ENCODE measurements at places on chromosomes 12 and 14.
A peak's percentile ranks its signal among the peaks of the same experiment; 100 is the strongest.

DNA sequence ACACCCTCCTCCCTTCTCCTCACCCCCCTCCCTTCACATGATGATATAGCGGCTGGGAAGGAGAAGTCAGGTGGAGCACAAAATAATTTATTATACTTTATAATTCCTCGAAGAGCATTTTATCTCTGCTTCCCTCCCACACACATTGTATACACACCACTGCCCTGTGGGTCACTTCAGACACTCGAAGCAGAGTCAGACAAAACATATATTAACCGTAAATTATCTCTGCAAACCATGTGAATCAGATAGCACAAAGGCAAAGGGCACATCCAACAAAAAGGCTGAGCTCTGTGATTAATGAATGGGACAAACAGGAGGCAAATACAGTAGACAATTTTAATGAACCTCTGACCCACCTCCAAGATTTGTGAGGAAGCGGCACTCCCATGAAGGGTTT, 450.7 kb downstream of the GALC start:
- DNase-seq = no peak

GRCh38 chr14:99249389-99249788, 22.6 kb downstream of the BCL11B start:
- no peak for DNase-seq

DNA sequence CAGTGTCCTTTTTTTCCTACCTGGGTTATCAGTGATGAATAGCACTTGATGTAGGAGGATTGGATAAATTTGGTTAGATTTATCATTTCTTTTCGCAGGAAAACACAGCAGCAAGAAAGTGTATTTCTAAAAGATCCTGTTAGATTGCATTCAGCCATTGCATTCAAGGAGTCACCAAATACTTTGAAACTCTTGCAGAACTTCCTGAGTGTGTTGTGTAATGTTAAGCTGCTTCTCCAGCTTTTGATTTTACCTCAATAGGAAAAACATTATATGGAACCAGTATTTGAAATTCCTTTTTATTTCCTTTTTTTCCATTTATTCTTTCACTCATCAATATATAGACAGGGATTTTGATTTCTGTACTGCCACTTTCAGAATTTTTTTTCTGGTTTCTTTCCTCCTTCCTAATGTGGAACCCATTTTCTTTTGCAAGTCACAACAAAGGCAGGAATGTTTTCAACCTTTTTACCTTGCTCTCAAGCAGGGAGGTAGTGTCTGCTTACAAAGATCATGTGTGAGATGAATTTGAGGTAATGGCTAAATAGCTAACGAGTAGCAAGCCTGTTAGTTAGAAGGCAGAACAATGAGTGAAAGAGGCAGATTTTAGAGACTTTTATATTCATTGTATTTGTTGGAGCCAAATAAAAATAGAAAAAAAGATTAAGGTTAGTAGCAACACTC, 56.2 kb downstream of the PPHLN1 start:
- no peak for DNase-seq

DNA sequence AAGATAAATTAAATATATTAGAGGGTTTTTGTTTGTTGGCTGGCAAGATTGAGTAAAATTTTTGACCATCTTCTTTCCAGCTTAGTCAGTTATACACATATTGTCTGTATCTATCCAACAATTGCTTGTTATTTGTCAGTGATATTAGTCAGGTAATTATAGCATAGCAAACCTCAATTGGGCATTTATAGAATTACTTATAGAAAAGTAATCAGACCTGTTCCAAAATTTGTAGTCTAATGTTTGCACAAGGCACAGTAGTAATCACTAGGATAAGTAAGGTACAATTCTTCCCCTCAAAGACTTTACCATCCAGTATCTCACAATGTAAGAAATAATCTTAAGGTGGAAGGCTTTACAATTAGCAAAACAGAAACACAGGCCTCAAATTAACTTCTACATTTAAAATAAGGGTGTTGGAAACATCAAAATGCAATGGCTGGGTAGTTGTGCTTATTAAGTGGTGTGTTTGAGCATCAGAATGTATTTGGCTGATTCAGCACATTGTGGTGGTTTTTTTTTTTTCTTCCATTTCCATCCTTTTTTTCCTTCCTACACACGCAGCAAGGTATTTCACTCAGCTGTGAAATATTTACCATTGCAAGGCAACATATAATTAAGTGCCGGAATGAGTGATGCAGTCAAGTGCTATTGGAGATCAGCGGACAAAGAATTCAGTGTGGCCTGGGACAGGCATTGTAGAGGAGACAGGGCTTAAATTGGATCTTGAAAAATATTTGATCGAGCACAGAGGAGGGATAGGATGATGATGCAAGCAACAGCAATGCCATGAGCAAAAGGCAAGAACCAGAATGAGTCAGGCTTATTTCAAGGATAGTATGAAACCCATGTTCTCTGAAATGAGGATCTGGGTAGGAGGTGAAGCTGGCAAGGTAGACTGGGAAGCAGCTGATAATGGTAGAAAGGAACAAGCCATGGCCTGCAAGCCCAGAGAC, 178.2 kb downstream of the AKAP6 start:
- DNase-seq = no peak

GRCh38 chr12:110694330-110694901, 5.5 kb upstream of the HVCN1 start:
- DNase-seq = peak; percentile 78

GRCh38 chr12:3554371-3555115, 63.5 kb downstream of the PRMT8 start:
- peak; percentile 27 for DNase-seq

- peak; percentile 91 for DNase-seq
Observed at GRCh38 chr12:120228291-120229070, 27.6 kb upstream of the RPLP0 start.

- no peak for DNase-seq
Observed at GRCh38 chr12:64760808-64761573, 1.8 kb upstream of the GNS start.

GRCh38 chr12:57829025-57829777, 10.7 kb upstream of the AVIL start:
- no peak for DNase-seq

- DNase-seq = no peak
Observed at GRCh38 chr12:68919581-68920239, 13.3 kb downstream of the CPM start.

GRCh38 chr12:26239852-26240815, 44.8 kb downstream of the SSPN start:
- no peak for DNase-seq

- no peak for DNase-seq
Observed at GRCh38 chr14:33668066-33668465, 282.8 kb downstream of the EGLN3 start.

GRCh38 chr12:91328451-91328850, 145.8 kb upstream of the DCN start:
- DNase-seq = no peak

DNA sequence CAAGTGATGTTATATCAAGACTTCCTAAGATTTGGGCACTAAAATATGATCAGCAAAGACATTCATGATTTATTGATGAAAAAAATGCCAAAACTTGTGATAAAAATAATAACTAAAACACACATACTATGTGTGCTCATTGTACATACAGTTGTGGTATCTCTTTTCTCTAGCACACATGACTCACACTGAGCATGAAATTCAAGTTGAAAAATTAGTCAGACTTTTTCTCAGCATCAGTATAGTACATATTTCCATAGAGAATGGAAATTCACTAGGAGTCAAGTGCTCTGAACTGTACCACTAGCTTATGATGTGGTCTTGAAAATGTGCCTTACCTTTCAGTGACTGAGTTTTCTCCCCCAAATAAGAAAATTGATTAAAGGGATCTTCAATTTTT, 471.8 kb upstream of the FLRT2 start:
- DNase-seq = no peak

DNA sequence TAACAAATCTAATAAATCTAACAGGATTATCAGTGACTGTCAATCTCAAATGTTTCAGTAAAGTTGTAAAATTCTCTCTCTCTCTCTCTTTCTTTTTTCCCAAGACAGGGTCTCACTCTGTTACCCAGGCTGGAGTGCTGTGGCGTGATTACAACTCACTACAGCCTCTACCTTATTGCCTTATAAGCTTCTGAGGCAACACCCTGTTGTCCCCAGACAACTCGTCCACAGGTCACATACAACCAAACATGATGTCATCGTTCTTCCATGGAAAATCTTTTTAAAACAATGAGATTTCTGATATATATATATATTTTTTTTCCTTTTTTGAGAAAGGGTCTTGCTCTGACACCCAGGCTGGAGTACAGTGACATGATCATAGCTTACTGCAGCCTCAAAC, 151.4 kb upstream of the RGS6 start:
- DNase-seq = no peak

GRCh38 chr14:86430853-86431252, 900.9 kb downstream of the FLRT2 start:
- no peak for DNase-seq

- DNase-seq = no peak
Observed at GRCh38 chr14:32590157-32590556, 261.1 kb downstream of the AKAP6 start.

GRCh38 chr12:76270657-76271358, 77.4 kb downstream of the BBS10 start:
- no peak for DNase-seq

- no peak for DNase-seq
Observed at GRCh38 chr12:122206976-122207375, 3.5 kb downstream of the B3GNT4 start.

- DNase-seq = no peak
Observed at GRCh38 chr12:106986135-106986534, 811 bp downstream of the MTERF2 start.

DNA sequence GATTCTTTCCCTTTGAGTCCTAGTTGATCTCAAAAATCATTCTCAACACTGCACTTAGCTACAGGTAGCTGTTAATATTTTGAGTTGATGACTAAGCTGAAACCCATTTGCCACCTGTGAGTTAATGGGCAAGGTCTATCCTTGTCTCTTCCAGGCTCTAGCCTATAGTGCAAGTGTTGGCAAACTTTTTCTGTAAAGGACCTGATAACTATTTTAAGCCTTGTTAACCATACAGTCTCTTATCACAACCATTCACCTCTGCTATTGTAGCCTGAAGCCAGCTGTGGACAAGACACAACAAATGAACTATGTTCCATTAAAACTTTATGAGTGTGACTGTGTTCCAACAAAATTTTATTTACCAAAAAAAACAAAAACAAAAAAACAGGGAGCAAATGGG, 19.4 kb downstream of the RAP1B start:
- no peak for DNase-seq

DNA sequence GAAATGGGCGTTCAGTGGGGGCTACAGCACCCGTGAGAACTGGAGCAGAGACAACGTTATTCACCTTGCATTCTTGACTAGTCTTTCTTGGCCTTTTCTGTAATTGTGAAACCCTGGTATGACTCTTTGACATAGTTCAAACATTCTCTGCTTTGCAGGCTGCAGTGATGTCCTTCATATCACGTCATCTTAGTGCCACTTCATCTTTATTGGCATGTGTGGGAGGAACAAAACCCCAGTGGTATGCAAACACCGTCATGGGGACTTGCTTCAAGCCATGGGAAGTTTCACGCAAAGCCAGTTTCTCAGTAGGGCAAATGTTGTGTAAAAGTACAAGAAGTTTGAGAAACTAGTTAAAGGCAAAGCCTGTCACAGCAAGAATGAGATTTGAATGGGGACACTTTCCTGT, 20.2 kb upstream of the DUSP16 start:
- DNase-seq = no peak

- no peak for DNase-seq
Observed at GRCh38 chr14:100873096-100873482, 30.4 kb downstream of the RTL1 start.

DNA sequence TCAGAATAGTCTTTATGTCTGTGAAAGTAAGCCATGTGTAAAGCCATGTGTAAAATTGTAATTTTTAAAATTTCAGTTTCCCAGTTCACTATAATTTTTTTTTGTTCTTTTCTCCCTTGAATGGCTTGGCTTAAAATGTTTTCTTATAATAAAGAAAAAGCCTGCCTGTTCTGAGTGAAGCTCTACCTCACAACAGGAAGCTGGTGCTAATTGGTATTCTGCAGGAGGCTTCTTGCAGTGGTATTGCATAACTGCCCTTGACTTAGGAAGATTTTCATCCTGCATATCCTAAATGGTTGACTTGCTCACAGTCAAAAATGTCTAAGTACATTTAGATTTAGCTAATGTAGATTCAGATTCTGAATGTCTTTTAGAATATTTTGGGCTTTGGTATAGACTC, 49.5 kb downstream of the ATP2A2 start:
- DNase-seq = no peak

GRCh38 chr12:51905471-51906429, 1.6 kb upstream of the ACVRL1 start:
- peak; percentile 61 for DNase-seq

DNA sequence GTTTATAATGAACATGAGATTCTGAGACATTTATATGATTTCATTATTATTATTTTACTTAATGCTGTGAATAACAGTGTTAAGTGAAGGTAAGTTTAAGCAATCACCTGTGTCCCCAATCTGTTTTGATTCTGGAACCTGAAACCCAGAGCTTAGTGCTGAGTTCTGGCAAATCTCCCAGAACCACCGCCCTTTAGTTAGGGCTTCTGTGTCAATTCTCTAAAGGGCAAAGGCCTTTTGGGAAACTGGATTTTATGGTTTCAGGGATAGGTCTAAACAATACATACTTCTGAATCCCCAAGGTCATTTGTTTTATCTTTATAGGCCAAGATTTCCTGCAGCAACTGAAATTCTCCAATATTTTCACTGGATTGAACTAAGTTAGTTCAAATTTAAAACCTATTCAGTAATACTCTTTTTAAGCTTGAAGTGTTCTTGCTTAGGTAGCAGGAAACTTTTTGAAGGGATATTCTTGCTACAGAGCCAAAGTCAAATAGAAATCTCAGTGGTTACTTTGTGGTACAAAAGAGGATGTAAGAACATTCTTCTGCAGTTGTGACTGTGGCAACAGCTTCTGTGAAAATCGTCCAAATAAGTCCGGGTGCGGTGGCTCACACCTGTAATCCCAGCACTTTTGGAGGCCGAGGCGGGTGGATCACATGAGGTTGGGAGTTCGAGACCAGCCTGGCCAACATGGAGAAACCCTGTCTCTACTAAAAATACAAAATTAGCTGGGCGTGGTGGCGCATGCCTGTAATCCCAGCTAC, 10.0 kb upstream of the PKP2 start:
- DNase-seq = no peak

- DNase-seq = no peak
Observed at GRCh38 chr12:45406988-45407850, 191.3 kb downstream of the ANO6 start.

- DNase-seq = no peak
Observed at GRCh38 chr12:13049816-13050215, 5.6 kb downstream of the FAM234B start.

All from SK-N-SH (cell line).